Stimulated activated CD4-positive, alpha-beta T cell treated with anti-CD3 and anti-CD28 coated beads, TNF-alpha, amount 100 ng/mL, for 1 hour (primary cell): ENCODE measurements at places on chromosomes 7 and 10.

- DNase-seq = no peak
These were observed 60.9 kb downstream of the GLI3 start for GRCh38 chr7:42175834-42176723.

DNA sequence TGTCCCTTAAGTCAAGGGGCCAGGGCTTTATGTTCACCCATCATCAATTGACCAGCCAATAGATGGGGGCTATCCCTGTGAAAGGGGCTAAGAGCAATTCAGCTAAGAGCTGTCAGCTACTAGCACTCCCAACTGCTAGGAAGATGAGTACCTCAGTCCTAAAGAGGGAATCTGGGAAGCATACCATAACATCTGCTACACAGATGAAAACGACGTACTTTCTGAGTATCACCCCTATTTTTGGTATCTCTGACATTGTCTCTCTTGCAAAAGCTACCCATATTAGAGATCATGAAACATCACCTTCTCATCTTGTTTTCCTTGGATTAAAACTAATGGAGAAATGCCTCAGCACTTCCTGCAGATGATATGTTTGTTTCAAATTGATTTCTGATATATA, 7.5 kb upstream of the SMNDC1 start:
- no peak for DNase-seq

DNA sequence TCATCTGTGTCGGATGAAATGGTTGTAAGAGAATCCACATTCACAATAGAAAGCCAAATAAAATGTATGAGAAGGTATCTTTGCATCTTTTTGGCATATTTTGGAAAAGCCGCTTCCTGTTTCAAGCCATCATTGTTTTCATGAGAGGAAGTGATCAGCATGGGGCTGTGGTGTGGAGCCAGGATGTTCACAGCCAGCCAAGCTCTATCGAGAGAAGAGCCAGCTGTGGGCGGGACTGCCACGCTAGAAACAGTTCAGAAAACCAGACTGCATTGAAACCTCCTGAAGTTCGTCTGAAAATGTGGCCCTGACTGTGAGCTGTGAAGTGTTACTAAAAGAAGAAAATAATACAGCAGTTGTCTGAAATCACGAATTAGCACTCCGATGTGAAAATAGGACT, 21.2 kb upstream of the NPS start:
- DNase-seq = no peak

DNA sequence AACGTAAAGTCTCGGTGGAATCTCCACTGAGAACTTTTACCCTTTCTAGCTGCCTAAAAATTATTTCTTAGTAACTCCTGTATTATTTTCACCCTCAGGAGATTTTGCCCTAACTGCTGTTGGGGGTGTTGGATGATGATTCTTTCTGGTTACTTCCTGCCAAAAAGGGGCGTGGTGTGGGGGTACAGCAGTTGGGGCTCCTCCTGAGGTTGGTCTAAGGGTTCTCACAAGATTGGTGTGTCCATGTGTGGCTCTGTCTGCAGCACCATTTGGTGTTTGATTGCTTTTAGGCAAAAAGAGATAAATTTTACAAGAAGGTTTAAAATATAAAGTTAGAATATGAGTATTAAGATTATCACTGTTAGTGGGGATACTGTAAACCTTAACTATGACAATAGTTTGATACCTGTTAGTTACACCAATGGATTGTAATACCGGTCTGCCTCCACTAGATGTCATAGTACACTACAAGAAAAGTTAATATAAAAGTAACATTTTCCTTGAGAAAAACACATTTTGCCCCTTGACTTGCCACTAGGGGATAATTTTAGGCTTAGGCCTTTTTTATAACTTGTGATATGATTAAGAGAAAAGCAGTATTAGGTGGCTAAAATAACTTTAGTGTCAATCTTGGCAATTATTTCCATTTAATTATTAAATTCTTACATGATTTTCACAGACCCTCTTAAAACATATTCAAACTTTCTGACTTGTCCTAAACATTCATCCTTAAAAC, 928.7 kb downstream of the IPMK start:
- DNase-seq = no peak

DNA sequence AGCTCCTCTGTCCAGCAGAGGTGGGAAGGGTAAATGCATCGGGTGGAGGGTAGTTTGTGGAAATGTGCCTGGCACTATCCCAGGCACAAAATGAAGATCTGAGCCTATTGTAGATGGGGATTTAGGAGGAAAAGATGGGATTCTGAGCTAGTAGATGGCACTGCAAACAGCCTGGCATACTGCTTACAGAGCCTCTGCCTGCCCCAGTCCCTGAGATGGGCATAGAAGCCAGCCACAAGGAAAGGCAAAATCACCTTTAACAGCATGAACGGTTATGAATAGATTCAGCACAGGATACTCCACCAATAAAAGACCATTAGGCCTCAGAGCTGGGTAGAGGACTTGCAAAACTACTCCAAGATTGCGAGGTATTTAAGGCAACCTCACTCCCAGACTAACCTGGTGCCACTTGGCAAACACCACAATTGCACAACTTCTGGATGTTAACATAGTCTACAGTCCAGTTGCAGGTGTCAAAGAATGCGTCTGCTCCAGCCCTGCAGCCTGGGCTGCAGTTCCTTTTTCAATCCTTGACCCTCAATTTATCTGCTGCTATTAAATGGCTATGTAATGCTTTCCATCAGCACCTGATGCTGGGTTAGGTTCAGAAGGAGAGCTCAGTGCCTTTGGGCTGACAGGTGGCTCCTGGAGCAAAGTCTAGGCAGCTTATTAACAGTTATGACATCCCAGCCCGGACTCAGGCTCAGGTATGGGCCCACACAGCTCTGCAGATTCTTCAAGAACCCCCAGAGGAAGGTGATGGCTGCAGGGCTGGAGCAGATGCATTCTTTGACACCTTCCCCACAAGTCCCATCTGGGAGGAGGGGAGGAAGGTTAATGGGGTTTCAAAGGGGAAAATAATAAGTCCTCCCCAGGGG, 34.0 kb downstream of the CDHR3 start:
- DNase-seq = no peak

DNA sequence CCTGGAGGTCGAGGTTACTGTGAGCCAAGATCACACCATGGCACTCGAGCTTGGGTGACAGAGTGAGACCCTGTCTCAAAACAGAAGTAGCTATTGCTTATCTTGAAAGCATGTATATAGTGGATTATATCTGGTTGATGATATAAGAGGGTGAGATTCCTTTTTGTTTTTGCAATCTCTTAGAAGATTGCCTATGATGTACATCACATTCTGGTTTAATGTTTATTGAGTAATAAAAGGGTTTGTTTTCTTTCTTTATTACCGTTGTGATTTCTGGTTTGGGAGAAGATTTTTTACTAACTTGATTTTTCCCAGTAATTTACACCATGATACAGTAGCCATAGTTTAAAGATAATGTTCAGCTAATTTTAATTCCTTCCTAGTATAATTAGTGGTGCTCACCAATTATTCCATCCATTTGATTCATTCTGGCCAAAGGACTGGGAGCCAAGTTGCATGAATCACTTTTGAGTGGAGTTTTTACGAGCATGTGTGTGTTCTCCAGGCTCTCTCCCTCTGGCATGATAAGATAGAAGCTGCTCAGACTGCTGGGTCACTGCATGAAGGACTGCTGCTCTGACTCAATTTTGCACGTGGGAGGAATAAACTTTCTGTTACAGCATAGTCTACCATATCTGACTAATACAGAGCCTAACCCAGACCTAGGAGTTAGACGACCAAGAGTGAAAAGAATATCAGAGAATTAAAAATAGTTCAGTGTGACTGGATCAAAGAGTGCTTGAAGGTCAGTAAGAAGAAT, 13.5 kb upstream of the TSPAN13 start:
- no peak for DNase-seq

- DNase-seq = no peak
These were observed 14.0 kb upstream of the GTPBP4 start for GRCh38 chr10:974038-974784.

GRCh38 chr7:52260046-52260665, 775.3 kb upstream of the POM121L12 start:
- no peak for DNase-seq

GRCh38 chr7:45920502-45921380, at the start of gene IGFBP3:
Gene IGFBP3 (minus strand): TSS chr7:45921272. CDS start chr7:45921140, 132 bp downstream.
- DNase-seq = no peak

DNA sequence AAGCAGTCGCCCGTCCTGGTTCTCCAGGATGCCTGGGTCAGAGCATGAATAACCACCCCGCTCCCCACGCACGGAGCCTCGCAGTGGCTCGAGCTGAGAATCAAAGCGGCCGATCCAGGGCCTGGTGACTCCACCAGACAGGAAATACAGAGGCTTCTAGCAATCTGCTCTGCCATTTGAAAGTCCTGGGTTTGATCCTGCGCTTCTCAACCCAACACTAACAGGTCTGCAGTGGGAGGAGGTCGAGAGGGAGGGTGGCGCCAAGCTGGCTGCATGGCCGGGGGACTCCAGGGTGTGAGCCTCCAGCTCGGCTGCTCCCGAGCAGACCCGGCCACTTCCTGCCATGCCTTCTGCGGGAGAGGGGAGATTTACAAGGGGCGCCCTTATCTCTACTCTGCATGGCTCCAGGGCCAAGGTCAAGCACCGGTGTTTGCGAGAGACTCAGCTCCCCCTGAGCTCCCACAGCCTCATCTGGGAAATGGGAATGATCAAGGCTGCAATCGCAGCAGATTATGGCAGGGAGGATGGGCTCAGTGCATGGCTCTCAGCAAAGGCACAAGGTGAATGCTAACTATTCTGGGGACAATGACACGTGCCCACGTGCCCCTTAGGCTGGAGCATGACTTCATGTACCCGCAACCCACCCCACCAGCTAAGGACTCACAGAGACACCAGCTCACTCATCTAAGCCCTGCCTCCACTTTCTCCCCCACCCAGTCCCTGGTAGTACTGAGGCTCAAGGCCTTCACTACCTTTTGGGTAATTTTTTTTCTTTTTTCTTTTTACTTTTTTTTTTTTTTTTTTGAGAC, 73.9 kb upstream of the TNRC18 start:
- DNase-seq = no peak

DNA sequence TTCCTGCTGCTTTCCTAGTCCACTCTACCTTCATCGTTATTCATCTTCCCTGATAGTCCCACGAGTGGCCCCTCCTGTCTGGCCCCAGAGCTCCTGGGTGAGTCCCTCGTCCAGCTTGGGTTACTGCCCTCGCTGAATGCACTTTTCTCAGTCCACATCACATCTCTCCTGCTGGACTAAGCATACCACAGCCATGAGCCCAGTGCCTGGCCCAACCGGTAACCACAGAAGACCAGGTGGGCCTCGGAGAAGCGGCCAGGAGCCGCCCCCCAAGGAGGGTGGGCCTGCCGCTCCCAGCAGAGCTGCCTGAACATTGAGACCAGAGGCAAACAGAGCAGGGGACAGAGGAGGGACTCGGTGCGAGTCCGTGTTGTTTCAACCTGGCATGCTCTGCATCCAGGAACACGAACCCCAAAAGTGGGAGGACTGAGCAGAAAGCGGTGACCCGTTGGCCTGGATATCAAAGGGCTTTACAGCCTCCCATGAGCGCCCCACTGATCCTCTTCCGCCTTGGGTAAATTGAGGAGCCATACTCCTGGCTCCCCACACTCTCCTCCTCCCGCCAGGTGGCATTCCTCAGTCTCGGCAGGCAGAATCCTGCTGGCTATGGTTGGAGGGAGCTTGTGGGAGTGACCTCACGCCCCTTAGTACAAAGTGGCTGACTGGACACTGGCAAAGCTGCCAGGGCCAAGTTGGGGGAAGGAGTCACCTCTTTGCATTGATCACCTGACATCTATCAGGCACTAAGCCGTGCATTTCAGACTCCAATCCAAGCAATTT, 13.3 kb downstream of the TMEM72 start:
- no peak for DNase-seq

- peak; percentile 63 for DNase-seq
These were observed 2.7 kb downstream of the KCNIP2 start for GRCh38 chr10:101840741-101841453.

DNA sequence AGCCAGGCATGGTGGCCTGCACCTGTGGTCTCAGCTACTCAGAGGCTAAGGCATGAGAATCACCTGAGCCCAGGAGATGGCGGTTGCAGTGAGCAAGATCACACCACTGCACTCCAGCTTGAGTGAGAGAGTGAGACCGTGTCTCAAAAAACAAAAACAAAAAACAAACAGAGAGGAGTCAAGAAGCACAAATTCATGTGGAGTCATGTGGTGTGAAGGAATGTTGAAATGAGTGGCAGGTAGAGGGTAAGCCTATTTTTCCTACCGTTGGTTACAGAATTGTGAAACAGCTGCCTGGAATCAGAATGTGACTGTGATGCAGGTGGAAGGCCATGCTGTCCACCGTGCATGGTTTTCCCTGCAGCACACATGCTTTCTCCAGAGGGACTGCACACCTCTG, 23.7 kb upstream of the NUB1 start:
- DNase-seq = no peak

DNA sequence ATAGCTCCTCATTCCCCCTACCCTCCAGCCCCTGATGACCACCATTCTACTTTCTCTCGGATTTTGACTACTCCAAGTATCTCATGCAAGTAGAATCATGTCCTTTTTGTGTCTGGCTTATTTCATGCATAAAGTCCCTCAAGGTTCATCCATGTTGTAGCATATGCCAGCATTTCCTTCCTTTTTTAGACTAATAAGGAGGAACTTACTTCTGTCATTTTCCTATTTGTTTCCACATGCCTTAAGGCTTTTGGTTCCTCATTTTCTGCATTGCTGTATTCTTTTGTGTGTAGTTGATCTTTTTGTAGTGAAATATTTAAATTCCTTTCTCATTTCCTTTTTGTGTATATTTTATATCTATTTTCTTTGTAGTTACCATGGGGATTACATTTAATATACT, 376.9 kb downstream of the CALN1 start:
- DNase-seq = no peak

DNA sequence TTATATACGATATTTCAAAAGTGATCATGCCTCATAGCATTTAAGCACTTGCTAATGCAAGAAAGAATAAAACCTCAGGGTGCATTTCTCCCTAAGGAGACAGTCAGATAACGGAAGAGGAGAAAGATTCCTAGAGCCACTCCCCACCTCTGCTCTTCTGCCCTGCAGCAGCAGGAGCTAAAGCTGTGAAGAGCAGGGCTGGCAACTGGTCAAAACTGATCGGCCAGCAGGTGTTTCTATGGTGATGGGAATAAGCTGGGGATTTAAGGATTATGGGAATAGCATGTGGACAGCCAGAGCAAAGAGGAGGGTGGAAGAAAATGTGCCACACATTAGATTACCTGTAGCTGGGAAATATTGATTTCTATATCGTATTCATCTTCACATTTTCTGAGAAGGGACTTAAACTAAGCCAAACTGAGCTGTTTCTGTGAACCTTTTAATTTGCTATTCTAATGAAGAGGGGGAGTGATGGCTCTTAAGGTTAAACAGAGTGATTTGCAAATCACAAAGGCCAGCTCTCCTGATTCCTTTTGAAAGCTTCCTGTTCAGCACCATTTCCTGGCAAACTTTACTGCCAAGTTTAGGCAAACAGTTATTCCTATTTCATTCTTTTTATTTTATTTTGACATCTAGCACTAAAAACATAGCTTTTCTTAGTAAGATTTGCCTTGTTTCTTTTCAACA, 268.9 kb upstream of the PFKP start:
- DNase-seq = no peak
